Activated CD8-positive, alpha-beta T cell treated with anti-CD3 and anti-CD28 coated beads for 36 hours (primary cell): ENCODE measurements at places on chromosomes 5 and 9.

GRCh38 chr9:83972286-83972685, 7.7 kb downstream of the HNRNPK start:
- no peak for DNase-seq
- H3K36me3 ChIP-seq: peaks cover 87% of the 10 kb centered on the region
- H3K27me3 ChIP-seq: no peaks in the 10 kb centered on the region
- H3K4me3 ChIP-seq: no peak overlapping the region

GRCh38 chr5:144779368-144779767, 608.7 kb downstream of the KCTD16 start:
- no peaks in the 10 kb centered on the region for H3K36me3 ChIP-seq
- H3K27ac ChIP-seq: no peak overlapping the region
- no peak overlapping the region for H3K4me3 ChIP-seq
- no peaks in the 10 kb centered on the region for H3K27me3 ChIP-seq
- DNase-seq: no peak
- H3K4me1 ChIP-seq: no peaks in the 10 kb centered on the region

DNA sequence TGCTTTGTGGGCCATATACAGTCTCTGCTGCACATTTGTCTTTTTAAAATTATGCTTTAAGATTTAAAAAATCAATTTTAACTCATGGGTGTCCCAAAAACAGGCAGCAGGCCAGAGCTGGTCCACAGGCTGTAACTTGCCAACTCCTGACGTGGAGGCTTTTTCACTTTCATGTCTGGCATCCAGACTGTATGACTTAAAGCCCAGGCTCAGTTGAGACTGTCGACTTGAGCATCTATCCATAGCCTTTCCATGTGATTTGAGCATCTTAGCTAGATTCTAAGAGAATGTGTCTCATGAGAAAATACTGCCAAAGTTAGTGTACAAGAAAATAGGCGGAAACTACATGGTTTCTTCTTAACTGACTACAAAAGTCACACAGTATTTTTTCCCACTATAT, 559.0 kb upstream of the TUSC1 start:
- H3K27ac ChIP-seq: no peak overlapping the region
- no peak overlapping the region for H3K4me3 ChIP-seq
- H3K36me3 ChIP-seq: no peaks in the 10 kb centered on the region
- no peaks in the 10 kb centered on the region for H3K4me1 ChIP-seq

GRCh38 chr5:74017786-74018211, 391.8 kb downstream of the ARHGEF28 start:
- H3K27ac ChIP-seq: no peak overlapping the region
- peaks cover 5% of the 10 kb centered on the region for H3K27me3 ChIP-seq
- H3K36me3 ChIP-seq: no peaks in the 10 kb centered on the region
- H3K4me1 ChIP-seq: no peaks in the 10 kb centered on the region

DNA sequence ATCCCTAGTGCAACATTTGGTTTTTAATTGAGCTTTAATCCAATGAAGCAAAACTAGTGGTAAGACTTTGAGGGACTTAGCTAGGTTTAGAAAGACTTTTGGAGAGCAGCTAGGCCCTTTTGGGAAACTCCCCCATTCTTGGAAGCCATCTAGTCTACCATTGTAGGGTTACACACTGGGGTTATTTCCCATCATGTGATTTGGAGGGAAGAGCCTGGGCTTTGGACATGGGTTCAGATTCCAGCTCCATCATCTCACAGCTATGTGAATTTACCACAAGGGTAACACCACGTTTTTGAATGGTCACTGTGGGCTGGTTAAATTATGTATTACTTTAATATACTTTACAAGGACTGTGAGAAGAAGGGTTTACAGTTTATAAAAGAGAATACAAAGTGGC, 18.3 kb upstream of the TNFSF15 start:
- H3K4me3 ChIP-seq: no peak overlapping the region
- H3K27me3 ChIP-seq: no peaks in the 10 kb centered on the region
- H3K36me3 ChIP-seq: no peaks in the 10 kb centered on the region

DNA sequence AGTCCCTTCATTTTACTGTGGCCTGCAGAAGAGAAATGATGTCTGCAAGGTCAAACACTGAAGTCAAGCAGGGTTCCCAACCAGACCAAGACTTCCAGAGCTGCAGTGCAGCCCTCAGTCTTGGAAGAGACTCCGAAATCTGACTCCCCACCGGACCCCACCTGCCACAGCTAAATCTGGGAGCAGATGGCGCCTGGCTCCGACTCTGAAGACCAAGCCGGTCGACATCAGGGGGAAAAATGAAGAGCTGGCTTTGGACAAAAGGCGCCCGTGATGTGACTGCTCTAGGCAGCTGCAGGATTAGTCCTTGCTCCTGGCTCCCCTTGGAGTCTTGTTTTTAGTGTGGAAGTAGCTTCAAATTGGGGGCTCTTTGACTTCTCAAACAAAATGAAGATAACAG, 72.4 kb upstream of the ZNF622 start:
- H3K36me3 ChIP-seq: peaks cover 10% of the 10 kb centered on the region
- H3K27me3 ChIP-seq: no peaks in the 10 kb centered on the region
- no peak overlapping the region for H3K27ac ChIP-seq
- H3K4me3 ChIP-seq: no peak overlapping the region
- peaks cover 56% of the 10 kb centered on the region for H3K4me1 ChIP-seq

- no peaks in the 10 kb centered on the region for H3K36me3 ChIP-seq
- no peaks in the 10 kb centered on the region for H3K4me1 ChIP-seq
- no peak for DNase-seq
- no peak overlapping the region for H3K27ac ChIP-seq
- no peak overlapping the region for H3K4me3 ChIP-seq
Measured at GRCh38 chr9:78542491-78543181, 245.7 kb downstream of the PSAT1 start.

DNA sequence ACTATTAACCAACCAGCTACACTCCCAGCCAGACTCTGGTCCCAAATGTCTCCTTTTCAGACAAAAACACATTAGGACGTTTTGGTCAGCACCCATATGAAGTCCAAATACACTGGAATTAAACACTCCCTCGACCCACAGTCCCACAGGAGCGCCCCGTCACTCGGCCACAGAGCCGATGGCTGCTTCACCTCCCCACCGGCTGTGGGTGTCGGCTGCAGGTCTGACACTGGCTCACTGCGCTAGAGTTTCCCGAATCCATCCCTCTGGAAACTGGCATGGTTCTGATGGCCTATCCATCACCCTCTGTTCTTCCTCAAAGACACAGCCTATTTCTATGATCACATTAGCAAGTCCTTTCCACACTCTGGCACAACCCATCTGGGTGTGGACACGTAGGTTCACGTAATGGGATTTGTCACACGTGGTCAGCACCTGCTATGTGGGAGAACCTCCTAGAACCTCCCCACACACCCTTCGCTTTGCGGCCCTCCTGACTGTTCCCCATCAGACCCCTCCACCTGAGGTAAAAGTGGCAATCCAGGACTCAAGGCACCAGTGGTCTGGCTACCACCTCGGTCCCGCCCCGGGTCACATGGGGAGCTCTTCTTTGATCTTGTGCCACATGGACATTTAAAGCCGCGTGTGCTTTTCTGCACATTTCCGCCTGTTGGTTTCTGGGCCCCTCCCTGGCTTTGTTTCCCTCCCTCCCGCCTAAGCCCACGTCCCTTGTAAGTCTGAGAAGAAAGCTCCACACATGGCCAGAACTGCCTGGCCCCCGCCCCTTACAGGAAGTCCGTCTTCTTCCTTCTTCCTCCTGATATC, 131.1 kb upstream of the PHYKPL start:
- H3K36me3 ChIP-seq: no peaks in the 10 kb centered on the region
- H3K27ac ChIP-seq: no peak overlapping the region
- H3K4me3 ChIP-seq: no peak overlapping the region
- H3K27me3 ChIP-seq: peaks cover 1% of the 10 kb centered on the region
- H3K4me1 ChIP-seq: peaks cover 3% of the 10 kb centered on the region

DNA sequence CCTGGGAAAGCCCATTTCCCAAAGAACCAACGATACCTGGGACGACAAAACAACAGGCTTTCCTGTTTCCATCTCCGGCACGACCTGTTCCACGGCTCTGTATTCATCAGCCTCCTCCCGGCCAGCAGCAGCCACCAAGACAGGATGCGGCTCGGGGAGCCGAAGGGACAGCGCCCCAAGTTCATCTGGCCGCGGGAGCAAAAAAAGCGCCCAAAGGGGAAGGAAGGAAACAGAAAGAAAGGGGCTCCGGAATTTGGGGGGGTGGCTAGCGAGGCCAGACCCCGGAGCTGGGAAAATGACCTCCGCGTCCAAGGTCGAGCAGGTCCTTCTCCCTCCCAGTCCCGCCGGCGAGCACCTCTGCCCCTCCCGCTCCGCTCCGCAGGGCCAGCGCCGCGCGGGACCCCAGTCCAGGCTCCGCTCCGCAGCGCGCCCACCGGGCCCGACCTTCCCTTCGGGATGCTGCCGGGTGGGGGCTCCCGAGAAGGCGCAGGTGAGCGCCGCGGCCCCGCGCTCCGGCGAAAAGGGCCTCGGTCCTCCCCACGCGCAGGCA, 608 bp downstream of the ELOVL7 start:
- peaks cover 50% of the 10 kb centered on the region for H3K27me3 ChIP-seq
- peaks cover 6% of the 10 kb centered on the region for H3K4me1 ChIP-seq
- peak overlapping the region; percentile 65 for H3K4me3 ChIP-seq
- H3K36me3 ChIP-seq: no peaks in the 10 kb centered on the region
- no peak overlapping the region for H3K27ac ChIP-seq

DNA sequence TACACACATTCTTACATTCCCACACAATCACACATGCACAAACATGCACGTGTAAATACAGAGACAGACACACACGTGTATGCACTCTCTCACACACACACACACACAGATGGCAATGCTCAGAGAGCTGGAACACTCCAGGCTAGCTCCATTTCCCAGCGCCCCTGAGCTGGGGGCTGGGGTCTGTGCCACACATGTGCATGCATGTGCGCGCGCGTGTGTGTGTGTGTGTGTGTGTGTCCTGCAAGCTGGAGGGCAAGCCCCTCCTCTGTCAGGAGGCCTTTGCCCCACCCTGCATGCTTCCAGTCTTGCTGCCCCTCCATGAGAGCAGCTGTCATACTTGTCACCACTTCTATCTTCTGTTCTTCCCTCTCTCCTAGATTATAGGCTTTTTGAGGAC, 16.6 kb upstream of the S1PR3 start:
- DNase-seq: no peak
- peaks cover 8% of the 10 kb centered on the region for H3K27me3 ChIP-seq
- no peak overlapping the region for H3K27ac ChIP-seq
- H3K36me3 ChIP-seq: no peaks in the 10 kb centered on the region
- no peak overlapping the region for H3K4me3 ChIP-seq
- peaks cover 3% of the 10 kb centered on the region for H3K4me1 ChIP-seq

DNA sequence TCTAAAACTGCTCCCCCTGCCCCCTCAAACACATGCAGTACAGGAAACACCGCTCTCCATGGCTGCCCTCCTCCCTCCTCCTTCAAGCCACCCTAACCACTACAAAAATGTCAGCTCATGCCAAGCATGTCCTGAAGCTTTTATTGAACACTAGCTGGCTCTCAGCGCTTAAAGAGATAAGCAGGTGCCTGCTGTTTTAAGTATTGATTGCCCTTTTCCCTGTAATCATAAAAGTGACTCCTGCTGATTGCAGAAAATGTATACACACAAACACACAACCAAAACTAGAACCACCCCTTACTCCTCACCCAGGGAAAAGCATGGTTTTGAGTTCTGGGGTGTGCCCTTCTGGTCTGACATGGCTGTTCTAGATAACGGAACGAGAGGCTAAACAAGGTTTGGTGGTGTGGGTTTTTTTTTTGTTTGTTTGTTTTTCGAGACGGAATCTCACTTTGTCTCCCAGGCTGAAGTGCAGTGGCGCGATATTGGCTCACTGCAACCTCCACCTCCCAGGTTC, 3.7 kb upstream of the UCK1 start:
- H3K4me1 ChIP-seq: peaks cover 26% of the 10 kb centered on the region
- DNase-seq: peak; percentile 41
- peak overlapping the region; percentile 9 for H3K27ac ChIP-seq
- H3K27me3 ChIP-seq: no peaks in the 10 kb centered on the region
- no peak overlapping the region for H3K4me3 ChIP-seq

- H3K4me1 ChIP-seq: no peaks in the 10 kb centered on the region
- H3K27me3 ChIP-seq: peaks cover 2% of the 10 kb centered on the region
- DNase-seq: no peak
- no peaks in the 10 kb centered on the region for H3K36me3 ChIP-seq
- H3K4me3 ChIP-seq: no peak overlapping the region
Measured at GRCh38 chr9:76289042-76289441, 105.2 kb downstream of the RFK start.

DNA sequence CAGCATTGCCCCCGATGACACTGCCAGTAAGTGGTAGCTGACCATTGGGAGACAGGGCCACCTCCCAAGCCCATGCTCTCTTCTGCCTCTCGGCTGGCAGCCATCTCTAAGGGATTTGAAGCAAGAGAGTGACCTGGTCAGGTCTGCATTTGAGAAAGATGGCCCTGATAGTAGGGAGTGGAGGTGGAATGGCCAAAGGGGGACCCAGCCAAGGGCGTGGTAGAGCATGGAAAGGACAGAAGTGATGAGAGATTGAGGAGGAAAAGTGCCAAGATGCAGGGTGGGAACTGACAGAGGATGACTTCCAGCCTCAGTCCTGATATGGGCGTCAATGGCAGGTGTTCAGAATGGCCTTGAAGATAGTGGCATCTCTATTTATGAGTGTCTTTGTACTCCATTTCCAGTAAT, 9.0 kb downstream of the ABL1 start:
- no peak overlapping the region for H3K27ac ChIP-seq
- DNase-seq: no peak
- H3K36me3 ChIP-seq: no peaks in the 10 kb centered on the region

GRCh38 chr5:28808967-28809810, 1770.8 kb upstream of the CDH9 start:
- no peaks in the 10 kb centered on the region for H3K36me3 ChIP-seq
- H3K4me3 ChIP-seq: no peak overlapping the region
- no peaks in the 10 kb centered on the region for H3K27me3 ChIP-seq

DNA sequence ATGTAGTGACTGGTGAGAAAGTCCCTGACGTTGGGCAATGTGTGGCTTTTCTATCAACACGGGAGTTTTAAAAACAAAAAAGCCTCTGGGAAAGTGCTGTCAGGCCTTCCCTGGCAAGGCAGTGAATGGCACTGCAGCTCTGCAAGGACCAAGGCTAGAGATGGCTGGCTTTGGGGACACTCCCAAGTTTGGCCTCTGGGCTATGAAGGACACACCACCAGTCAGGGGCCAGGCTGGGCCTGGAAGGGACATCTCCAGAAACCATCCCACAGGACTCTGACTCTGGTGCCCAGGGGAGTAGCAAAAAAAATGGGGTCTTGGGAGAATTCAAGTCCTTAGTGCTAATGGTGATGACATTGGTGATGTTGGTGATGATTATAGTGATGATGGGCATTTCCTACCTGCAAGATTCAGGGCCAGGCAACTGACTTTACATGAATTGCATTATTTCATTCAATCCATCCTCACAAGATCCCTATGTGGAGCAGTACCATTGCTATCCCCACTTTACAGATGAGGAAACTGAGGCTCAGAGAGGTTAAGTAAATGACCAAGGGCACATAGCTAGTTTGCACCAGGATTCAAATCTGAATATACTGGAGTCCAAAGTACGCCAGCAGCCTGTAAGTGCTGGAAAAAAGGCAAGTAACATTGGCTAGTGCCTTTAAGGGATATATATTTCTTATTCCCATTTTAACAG, 2.6 kb upstream of the PPARGC1B start:
- H3K4me1 ChIP-seq: peaks cover 16% of the 10 kb centered on the region
- H3K27me3 ChIP-seq: no peaks in the 10 kb centered on the region
- no peaks in the 10 kb centered on the region for H3K36me3 ChIP-seq
- H3K4me3 ChIP-seq: no peak overlapping the region
- H3K27ac ChIP-seq: no peak overlapping the region

- no peak for DNase-seq
- peaks cover 6% of the 10 kb centered on the region for H3K27me3 ChIP-seq
- no peaks in the 10 kb centered on the region for H3K36me3 ChIP-seq
- no peak overlapping the region for H3K4me3 ChIP-seq
Measured at GRCh38 chr5:16321284-16321683, 141.7 kb upstream of the MARCHF11 start.

GRCh38 chr5:174559141-174559540, 165.2 kb upstream of the MSX2 start:
- no peak overlapping the region for H3K4me3 ChIP-seq
- no peaks in the 10 kb centered on the region for H3K4me1 ChIP-seq
- no peaks in the 10 kb centered on the region for H3K36me3 ChIP-seq
- no peak overlapping the region for H3K27ac ChIP-seq
- DNase-seq: no peak
